ENCODE measurements at places on chromosomes 2 and 18.

DNA sequence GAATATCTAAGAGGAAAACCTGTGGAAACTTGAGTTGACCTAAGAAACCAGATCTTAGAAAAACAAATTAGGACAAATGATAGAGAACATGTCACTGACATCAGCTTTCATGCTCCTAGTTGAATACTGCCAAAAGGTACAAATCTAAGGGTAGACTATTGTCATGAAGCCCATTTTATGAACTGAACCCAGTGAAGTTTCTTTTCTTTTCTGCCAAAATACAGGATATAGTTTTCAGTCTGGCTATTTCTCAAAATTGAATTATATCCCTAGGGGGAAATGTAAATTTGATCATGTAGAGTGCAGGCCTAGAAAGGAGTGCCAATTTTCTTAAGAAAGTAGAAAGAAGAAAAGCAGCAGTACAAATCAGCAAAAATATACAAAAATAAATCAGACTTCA, 46.6 kb downstream of the FSIP2 start:
- no peak overlapping the region for H3K4me3 ChIP-seq
- DNase-seq: no peak
- no peak overlapping the region for H3K27ac ChIP-seq
- H3K27me3 ChIP-seq: no peaks in the 10 kb centered on the region

DNA sequence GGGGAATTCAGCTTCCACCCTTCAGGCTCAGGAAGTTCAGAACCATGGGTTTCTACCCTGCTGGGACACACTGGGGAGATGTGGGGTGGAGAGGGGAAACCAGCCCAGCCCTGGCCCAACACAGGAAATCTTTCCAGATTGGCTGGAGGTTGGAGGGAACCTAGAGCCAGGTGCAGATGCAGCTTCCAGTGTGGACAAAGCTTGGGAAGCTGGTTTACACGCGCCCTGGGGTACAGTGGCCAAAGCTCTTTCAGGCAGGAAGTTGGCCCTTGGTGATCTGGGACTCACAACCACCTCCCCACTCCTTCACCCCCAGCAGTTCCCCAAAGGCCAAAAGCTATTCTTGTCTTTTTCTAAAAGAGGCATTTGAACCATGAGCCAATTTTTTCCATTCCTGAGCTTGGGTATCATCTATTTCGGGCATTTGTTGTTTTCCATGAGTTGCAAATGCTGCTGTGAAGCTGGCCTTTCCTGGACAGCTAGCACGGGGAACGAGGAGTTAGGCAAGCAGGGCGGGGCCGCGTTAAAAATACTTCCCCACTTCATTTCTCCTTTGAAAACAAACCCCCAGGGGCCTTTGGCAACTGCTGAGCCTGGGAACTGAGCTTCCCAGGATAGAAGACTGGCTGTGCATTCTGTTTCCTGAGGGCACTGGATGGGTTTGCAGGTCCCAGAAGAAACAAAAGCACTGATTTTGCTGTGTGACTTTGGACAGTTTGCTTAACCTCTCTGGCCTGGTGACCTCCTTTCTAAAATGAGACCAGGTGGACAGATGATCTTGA, 3.1 kb upstream of the ARID5A start:
- H3K4me1 ChIP-seq: peaks cover 65% of the 10 kb centered on the region
- H3K27me3 ChIP-seq: peaks cover 13% of the 10 kb centered on the region
- no peak overlapping the region for H3K4me3 ChIP-seq
- no peak for DNase-seq
- no peak overlapping the region for H3K27ac ChIP-seq

- H3K27ac ChIP-seq: no peak overlapping the region
- no peak overlapping the region for H3K4me3 ChIP-seq
- peaks cover 5% of the 10 kb centered on the region for H3K27me3 ChIP-seq
- H3K36me3 ChIP-seq: peaks cover 5% of the 10 kb centered on the region
Measured at GRCh38 chr2:48771241-48772014, 15.9 kb upstream of the LHCGR start.

DNA sequence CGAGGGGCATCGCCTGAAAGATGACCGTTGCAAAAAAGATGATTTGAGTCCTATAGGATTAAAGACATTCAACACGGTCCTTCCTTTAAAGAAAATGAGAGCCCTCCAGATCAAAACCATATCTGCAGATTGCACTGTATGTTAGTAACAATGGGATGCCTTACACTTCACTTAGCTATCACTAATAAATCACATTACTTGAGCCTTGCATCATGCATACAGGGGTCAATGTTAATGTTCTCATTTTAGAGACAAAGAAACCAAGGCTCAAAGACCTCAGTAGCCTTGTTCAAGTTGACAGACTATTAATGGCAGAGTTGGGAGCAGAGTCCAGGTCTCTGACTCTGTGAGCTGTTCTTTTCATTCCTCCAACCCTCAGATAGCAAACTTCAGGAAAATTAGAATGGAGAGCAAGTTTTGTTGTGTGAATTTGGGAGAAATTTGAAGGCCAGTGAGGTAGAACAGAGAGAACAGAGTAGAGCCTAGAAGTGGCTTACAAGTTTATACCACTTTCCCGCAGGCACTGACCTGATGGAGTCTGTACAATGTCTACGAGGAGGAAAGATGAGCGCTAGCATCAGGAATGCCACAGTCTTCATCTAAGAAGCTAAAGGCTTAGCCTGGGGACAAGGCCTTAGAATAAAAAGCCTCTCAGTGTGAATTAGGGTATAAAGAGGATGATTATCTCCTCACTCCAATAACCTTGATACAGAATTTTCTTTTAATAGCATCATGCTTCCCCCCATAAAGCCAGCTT, 48.3 kb downstream of the TRIB2 start:
- H3K27ac ChIP-seq: no peak overlapping the region
- H3K4me1 ChIP-seq: peaks cover 8% of the 10 kb centered on the region
- DNase-seq: no peak

DNA sequence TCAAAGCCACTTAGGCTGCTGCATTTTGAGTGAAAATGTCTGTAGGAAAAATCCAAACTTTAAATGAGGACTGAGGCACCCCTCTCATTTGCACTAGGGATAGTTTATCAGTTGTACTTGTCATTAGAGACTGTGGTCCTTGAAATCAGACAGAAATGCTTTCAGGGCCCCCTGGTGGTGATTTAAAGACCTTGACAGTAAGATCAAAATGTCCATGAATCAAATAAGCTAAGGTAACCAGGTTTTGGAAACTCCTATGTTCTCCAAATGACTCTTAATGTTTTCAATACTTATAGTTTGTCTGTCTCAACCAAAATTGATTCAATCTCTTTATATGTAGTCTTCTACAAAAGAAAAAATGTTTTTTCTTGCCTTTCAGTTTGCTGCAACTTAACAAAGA, 28.8 kb upstream of the DDX18 start:
- peak; percentile 51 for DNase-seq
- no peaks in the 10 kb centered on the region for H3K4me1 ChIP-seq
- H3K36me3 ChIP-seq: peaks cover 5% of the 10 kb centered on the region
- no peak overlapping the region for H3K27ac ChIP-seq
- H3K4me3 ChIP-seq: no peak overlapping the region
- peaks cover 4% of the 10 kb centered on the region for H3K27me3 ChIP-seq
